ENCODE measurements at places on chromosomes 7 and 10.

GRCh38 chr7:116955801-116956476 is 2.6 kb downstream of the ST7 start:
- no peak for DNase-seq

GRCh38 chr7:144023171-144023827 is 23.2 kb downstream of the OR6B1 start:
- DNase-seq, result no peak

DNA sequence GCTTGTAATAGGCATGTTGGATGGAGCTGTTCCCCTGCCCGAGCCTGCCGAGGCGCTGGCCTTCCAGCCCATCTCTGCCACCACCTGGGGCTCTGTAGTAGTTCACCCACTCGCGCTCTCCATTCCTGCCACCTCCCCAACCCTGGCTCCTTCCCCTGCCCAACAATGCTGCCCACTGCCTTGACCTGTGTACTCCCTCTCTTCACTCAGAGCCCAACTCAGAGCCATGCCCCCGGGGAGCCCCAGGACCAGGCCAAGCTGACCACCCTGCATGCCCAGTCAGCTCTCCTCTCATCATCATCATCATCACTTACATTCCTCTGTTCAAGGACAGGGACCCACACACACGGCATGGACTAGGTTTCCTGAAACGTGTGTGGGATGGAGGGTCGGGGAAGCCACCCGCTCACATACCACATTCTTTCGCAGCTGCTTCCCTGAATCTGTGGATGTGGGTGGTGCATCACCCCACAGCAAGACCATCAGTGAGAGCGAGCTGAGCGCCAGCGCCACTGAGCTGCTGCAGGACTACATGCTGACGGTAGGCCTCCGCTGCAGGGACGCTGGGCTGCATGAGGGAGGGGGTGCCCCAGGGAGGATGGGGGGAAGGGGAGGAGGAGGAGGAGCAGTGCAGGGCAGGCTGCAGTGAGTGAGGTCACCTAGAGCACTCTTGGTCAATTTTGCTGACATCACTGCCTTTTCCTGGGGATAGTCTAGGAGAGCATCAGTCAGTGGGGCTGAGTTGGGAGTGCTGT is 15.6 kb downstream of the NACAD start:
- DNase-seq, result no peak

DNA sequence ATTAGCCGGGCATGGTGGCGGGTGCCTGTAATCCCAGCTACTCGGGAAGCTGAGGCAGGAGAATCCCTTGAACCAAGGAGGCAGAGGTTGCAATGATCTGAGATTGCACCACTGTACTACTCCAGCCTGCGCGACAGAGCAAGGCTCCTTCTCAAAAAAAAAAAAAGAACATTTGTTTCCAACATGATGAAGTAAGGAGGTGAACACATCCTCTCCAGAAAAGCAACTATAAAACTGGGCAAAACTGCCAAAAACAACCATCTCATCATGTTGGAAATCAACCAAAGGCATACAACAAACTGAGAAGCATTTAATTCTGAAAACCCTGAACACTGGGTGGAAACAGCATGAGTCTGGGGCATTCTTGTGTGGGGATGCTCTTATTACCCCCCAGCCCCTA is 14.3 kb downstream of the PRTFDC1 start:
- DNase-seq, result no peak

DNA sequence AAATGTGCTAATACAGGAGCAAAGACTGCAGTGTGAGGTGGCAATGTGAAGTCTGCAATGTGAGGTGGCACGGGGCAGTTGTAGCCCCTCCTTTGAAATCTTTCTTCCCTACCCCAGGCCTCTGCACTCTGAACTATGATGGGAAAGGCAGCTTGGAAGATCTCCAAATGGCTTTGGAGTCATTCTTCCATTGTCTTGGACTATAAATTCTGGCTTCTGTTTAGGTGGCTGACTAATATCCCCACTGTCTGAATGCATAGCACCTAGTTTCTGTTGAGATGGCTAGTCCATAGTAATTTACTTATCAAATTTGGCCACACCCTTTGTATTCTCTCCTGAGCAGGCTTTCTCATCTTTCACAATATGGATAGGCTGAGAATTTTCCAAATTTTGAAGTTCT is 175.0 kb downstream of the CFTR start:
- DNase-seq, result no peak

DNA sequence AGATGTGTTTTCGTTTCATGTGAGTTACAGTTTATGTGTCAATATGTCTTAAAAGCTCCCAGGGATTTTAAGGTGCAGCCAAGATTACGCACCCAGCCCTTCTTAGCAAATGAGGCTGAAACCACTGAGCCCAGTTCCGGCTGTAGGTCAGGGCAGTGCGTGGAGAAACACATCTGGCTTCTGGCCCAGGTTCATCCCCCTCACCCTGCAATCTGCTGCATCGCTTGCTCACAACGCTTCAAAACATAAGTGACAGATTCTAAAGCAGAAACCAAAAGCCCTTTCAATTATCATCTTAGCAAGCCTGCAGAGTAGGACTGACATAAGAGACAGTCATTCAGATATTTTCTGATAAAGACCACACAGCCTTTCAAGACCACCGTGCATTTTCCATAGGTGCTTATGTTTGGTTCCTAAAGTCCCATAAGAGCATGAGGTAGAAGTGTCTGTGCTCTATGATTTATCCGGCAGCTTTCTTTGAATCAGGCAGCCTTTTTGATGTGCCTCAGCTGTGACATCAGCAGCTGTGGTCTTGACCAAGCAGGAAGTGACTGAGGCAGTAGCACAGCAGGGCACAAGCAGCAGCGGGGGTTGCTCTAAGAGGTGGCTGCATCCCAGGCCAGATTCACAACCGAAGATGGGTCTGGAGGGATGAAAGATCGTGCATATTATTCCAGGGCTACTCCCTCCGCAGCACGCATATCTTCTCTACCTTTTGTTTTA is 72.1 kb upstream of the LYZL2 start:
- DNase-seq, result peak; percentile 46

- DNase-seq, result peak; percentile 54
These were observed 386 bp downstream of the ABHD11 start for GRCh38 chr7:73738220-73738611.

- DNase-seq, result no peak
These were observed 27.3 kb downstream of the PDE1C start for GRCh38 chr7:32042900-32043299.

GRCh38 chr10:95214793-95215192 is 20.8 kb downstream of the ACSM6 start:
- no peak for DNase-seq

DNA sequence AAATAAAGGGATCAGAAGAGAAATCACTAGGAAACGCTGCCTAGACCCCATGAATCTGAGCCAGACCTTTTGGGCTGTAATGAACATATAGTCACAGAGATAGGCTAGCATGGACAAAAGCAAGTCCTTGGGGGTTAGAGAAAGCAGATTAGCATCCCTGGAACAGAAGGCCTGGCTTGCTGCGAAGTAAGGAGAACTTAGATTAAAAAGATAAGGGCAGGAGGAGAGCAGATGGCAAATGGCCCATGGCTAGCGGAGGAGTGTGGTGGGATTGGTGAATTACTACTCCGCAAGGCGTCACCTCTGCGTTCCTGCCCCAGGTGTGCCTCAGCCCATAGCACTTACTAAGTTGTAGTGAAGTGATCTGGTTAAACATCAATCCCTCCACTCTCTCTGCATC is 92.3 kb upstream of the ZNF438 start:
- DNase-seq, result no peak

GRCh38 chr7:28298870-28299518 is 113.3 kb upstream of the CREB5 start:
- DNase-seq, result no peak

- no peak for DNase-seq
These were observed 8.0 kb downstream of the TNS3 start for GRCh38 chr7:47573758-47574481.

GRCh38 chr7:159226011-159226702 is 81.5 kb upstream of the VIPR2 start:
- DNase-seq, result no peak

- no peak for DNase-seq
These were observed 218.8 kb downstream of the AUTS2 start for GRCh38 chr7:69817121-69817520.

DNA sequence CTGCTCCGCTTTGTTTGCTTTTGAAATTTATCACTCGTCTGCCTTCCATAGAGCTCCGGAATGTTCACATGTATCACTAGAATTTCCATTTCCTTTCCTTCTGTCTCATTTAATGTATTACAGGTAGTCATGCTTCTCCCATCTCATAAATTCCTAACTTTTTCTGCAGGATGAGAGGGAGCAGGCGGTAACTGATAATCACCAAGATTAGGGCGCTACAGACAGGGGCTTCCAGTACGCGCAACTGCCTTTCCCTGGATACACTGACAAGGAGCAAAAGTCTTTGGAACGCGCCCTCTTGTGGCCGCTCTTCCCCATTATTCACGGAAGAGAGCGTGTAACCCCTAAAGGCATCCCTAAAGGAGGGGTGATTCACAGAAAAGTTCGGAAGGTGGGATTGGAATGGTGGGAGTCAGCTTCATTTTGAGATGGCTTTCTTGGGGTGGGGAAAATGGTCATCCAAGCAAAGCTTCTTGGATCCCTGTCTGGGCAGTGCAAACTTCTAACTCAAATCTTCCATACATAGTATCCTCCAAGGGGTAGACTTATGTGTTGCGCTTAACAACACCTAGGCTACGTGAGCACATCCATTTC is 6.5 kb downstream of the INHBA start:
- no peak for DNase-seq

GRCh38 chr7:148698397-148699023 is at the start of gene CUL1:
TSS of gene CUL1 (plus strand) at chr7:148698903. CDS start at chr7:148730123, 31,220 bp downstream.
- DNase-seq, result peak; percentile 76

DNA sequence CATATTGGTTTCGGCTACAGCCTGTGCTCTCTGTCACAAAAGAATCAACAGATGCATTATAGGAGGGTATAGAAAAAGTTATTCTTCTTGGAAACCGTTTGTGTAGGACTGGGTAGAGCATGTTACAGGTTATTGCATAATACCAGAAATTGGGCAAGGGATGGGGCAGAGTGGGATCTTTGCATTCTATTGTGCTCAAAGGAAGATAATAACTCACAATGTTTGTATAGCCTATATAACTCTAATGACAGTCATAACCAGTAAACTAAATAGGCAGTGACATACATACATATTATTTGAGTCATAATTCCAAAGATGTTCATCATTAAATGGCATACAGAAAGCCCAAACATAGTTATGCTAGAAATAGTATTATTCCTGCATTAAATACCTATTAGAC is 179.7 kb downstream of the XPNPEP1 start:
- no peak for DNase-seq

GRCh38 chr7:143354965-143355364 is 7.5 kb downstream of the FAM131B start:
- no peak for DNase-seq

GRCh38 chr10:132765435-132765834 is 20.5 kb downstream of the NKX6-2 start:
- no peak for DNase-seq

DNA sequence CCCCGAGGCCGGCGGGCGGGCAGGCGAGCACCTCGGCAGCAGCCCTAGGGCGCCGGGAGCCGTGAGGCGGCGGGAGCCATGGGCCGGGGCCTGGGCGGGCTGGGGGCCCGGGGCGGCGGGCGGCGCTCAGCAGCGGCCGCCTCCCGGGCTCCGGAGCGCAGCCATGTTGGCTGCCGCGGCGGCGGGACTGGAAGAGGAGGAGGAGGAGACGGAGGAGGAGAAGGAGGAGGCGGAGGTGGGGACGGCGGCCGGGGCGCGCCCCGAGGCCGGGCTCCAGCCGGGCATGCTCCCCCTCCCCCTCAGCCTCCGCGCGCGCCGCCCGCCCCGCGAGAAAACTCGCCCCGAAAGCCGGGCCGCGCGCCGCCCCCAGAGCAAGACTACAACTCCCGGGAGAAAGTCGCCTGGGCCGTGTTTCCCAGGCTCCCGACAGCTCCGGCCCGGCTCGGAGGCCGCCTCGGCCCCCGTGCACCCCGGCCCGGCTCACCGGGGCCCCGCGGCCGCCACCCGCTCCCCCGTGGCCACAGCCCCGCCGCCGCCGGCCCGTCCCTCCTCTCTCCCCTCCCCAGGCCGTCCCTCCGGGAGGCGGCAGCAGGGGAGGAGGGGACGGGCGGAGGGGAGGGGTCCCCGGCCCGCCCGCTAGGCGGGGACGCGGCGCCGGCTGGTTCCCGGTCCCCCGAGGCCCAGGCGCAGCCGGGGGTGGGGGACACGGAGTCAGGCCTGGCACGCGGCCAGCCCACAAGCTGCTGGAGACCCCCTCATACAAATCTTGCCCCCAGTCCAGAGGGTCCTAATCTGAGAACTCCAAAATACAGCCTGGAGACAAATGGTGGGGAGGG is at the start of gene DLG5:
TSS of gene DLG5 (minus strand) at position 190 of the 836 bp plus-strand sequence. CDS start 235 bp downstream, outside the sequence.
- DNase-seq, result no peak

DNA sequence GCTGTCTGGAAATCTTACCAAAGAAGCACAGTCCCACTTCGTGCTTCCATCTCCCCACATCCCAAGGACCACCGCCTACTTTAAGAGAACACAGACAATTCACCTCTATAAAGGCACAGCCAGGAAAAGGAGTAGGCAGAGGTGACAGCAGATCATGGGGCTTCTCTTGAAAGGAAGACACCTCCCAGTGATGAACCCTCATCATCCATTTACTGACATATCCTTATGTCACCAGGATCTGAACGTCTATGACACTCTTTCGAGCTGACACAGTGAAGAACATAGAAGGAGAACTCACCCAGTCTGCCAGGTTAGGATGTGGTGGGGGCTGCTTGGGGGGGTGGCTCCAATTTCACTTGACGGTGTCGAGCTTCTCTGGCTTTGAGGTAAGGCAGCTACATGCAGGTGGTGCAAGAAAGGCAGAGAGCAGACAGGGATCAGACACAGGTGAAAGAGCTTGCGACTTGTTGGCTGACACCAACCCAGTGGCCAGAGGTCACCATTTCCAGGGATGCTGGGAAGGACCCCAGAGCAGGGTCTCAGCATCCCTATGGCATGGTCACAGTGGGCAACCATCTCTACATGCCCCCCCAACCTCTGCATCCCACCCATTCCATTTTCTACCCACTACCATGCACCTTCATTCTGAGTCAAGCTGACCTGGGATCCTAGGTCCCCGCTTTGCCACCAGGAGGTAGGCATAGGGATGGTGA is 67.5 kb downstream of the PRPF18 start:
- DNase-seq, result no peak

GRCh38 chr7:99390941-99391602 is 16.5 kb downstream of the ARPC1B start:
- DNase-seq, result no peak

DNA sequence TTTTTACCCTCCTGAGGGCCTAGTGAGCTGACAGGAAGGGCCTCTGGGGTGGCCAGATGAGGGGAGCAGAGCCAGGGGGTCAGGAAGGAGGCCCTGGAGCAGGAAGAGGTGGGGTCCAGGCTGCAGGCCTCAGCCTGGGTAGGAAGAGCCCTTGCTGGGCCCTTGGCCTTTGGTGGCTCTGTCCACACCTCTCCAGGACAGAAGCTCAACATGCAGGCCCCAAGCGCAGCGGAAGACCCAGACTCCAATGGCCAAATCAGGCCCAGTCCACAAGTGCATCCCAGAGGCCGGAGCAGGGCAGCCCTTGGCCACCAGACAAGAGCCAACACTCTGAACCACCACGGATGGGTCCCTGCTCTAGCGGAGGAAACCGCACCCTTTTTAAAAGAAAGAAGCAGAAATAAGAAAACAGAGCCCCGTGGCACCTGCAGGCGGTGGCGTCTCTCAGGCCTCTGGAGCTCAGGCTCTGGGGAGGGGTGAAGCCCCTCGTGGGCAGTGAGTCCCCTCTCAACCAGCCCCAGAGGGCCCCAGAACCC is 52.8 kb downstream of the FOXL3 start:
- DNase-seq, result no peak

All from activated CD4-positive, alpha-beta T cell treated with anti-CD3 and anti-CD28 coated beads, Interleukin-2, amount 50 U/mL, for 24 hours (primary cell).